ENCODE measurements at places on chromosomes 4 and X.

DNA sequence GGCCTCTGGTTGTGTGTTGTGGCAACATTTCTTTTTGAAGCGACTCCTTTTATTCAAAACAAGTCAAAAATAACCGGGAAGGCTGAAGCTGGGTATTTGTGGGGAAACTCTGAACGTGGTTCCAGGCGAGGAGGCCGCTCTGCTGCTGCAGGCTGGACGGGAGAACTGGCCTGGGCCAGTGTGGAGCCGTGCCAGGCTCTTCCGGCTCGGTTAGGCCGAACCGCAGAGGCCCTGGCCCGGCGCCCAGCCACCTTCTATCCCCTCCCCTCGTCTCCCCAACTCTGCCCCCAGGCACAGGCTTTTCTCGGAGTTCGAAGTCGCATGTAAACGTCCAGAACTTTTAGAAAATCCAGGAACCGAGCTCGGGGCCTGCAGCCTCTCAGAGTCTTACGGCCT lies 2.4 kb upstream of the BCOR start:
- DNase-seq: no peak

DNA sequence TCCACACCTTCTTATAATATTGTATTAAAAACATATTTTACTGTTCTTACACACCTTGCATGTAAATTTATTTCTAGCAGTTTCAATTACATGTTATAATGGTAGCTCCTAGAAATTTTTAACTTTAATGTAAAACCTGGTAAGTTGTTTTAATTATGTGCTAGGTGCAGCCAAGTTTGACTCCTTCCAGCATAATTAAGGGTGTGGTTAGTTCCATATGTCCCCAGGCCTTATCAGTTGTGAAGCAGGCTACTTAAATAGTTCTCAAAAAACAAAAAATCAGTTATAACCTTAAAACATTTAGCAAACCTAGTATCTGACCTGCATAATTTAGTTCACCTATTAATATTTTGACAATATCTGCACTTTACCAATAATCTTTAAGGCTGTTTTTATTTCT lies 26.9 kb upstream of the PASD1 start:
- DNase-seq: no peak

DNA sequence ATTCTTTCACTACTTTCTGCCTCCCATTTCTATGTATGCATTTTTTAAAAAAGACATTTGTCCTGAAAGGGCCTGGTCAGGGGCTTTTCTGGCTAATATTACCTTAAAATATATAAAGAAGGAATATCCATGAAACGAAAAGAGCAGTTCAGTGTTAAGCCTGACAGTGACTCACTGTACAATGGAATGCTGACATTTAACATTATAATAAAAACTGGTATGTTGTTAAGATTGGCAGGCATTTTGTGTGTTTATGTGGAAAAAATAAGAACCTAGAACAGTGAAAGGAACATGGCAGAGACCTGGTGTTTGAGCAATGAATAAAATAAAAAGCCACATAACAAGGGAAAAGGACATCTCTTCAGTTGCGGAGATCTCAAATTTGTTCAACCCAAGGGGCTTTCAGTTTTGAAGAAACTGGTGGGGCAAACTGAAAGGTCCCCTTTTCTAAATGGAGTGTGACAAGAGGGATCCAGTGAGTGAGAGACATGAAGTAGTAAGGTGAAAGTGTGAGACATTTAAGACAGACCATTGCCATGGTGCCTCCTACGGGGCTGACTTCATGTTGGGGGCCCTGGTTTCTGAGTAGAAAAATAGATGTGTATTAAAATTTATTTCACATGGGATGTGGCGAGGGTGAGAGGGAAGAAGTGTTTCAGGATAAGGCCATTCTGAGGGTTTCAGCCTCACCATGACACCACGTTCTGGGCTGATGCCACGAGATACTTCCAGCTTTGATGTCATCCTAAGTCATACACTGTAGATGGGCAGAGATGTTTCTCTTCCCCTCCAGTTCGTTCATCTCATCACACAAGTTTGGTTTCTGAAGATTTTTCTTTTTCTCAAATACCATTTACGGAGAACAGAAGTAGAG lies 324.9 kb downstream of the PPP3CA start:
- DNase-seq: no peak

DNA sequence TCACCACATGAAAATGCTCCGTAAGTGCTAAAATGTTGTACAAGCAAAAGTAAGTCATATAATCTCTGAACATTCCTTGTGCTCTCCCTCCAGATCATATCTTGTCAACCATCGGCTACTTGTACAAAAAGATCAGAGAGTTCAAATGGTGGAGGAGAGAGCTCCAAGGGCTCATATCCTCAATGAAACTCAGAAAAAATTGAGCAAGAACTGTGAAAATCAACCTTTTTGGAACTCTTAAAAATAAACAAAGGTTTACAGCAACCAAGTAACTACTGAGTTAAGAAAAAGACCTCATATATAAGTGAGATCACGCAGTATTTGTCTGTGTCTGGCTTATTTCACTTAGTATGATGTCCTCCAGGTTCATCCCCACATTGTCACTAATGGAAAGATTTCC lies 63.2 kb downstream of the TEX13C start:
- DNase-seq: no peak

DNA sequence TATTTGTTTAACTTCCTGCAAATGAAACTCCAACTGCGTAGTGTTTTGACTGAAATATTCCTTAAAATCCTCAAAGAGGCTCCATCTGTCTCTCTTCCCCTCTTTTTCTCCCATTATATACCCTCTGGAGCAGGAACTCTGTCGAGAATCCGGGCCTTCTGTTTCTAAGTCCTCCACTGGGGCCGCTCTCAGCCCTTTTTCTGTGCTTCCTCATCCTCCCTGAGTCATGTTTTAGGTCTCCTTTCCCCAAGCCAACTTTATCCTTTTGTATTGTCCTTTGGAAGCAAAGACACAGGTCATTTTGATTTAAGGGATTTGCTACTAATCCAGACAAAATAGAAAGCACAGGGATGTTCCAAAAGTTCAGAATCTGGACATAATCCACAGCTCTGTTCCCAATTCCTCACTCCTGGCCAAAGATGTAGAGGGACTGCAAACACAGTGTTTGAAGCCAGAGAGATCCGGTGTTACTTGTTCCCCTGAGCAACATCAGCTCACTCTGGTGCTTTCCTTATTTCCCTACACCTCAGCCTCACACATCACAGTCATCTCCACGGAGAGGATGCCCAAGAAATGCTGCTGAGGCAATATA lies 131.0 kb upstream of the KLF3 start:
- no peak for DNase-seq

- DNase-seq: no peak
Measured at GRCh38 chr4:8026453-8026852, 86.8 kb upstream of the AFAP1 start.

GRCh38 chr4:141849778-141850177 lies 213.4 kb downstream of the IL15 start:
- no peak for DNase-seq

- DNase-seq: no peak
Measured at GRCh38 chr4:45477311-45477733, 646.5 kb downstream of the GABRG1 start.

- no peak for DNase-seq
Measured at GRCh38 chr4:113785781-113786180, 24.2 kb upstream of the CAMK2D start.

DNA sequence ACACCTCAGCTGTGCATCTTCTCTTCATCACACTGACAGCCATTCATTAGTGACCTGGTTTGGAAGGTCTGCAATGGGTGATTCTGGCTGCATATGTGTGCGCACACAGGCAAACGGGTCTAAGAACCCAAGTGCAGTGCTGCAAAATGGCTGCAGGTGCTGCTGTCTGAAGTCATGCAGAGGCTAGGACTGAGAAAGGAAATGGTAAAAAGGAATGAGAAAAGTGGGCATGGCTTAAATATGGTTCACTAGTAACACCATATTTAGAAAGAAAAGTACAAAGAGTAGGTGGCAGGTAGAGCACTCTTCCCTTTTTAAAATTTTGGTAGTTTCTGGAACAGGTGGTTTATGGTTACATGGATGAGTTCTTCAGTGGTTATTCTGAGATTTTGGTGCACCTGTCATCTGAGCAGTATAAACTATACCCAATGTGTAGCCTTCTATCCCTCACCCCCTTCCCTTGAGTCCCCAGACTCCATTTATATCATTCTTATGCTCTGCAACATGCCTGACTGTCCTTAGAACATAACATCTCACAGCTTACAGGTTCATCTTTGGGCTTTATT lies 78.4 kb downstream of the CCNG2 start:
- DNase-seq: no peak

- no peak for DNase-seq
Measured at GRCh38 chrX:2828959-2829411, 255 bp downstream of the GYG2 start.

DNA sequence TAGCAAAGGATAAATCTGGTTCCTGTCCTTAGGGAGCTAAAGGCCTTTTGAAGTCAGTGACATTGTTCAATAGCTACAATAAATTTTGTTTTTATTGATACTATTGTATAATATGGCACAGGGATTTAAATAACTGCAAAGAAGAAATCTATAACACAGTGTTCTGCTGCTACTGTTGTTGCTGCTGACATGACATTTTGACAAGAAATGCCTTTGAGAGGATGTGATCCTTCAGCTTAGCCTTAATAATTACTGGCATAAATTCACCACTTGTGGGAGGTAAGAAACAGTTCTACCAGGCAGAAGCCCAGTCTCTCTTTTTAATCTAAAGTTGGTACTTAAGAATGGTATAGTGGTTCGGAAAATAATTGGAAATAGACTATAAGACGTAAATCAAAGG lies 4.1 kb downstream of the SULT1E1 start:
- DNase-seq: no peak

- DNase-seq: no peak
Measured at GRCh38 chrX:1167466-1167865, 45.0 kb downstream of the CRLF2 start.

DNA sequence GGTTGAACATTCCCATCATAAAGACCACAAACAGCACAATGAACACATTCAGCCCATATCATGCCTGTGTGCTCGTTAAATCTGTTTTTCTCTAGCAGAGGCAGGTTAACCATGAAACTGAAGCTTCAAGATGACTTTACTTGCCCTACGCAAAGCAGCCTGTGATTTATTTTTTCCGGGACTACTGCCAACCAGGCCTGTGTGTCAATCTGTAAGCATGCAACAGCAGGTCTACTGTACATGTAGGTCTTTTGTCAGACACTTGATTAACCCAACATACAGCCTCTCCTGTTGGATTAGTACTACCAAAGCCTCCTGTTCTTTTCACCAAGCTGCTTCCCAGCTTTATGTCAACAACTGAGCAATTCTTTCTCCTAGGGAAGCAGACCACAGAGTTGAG lies 85.5 kb upstream of the ACSL1 start:
- DNase-seq: no peak

DNA sequence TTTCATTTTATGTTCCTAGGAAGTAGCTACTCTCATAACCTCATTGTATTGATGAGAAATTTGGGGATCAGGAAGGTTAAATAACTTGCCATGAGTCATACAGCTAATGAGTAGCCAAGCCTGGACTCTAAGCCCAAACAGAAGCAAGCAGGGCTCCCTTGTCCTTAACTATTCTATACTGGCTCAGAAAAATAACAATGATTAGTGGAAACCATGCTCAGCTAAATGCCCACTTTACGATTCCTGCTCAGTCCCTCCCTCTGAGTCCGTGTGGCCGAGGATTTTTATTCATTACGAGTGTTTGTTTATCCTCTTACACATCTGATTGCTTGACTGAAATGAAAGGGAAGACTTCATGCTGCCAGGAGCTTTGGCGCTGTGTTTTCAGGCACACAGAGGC lies 100.9 kb downstream of the SLC34A2 start:
- no peak for DNase-seq

DNA sequence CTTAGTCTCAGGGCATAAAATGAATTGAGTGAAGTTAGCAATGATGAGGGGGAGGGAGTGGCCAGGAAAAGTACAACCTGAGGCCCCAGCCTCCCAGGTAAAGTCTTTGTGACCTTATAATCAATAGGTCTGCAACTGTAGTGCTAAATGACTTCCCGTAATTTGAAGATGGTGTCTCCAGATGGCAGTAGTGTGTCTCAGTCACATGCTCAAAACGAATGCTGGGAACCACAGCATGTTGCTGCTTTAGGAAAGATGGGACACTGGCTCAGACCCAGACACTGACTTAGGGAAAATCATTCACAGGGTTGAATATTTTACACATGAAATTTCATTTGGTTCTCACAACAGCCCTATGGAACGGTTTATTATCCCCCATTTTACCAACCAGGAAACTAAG lies 10.3 kb downstream of the SRPX2 start:
- DNase-seq: no peak

- no peak for DNase-seq
Measured at GRCh38 chr4:138560448-138560847, 318.3 kb upstream of the SLC7A11 start.

DNA sequence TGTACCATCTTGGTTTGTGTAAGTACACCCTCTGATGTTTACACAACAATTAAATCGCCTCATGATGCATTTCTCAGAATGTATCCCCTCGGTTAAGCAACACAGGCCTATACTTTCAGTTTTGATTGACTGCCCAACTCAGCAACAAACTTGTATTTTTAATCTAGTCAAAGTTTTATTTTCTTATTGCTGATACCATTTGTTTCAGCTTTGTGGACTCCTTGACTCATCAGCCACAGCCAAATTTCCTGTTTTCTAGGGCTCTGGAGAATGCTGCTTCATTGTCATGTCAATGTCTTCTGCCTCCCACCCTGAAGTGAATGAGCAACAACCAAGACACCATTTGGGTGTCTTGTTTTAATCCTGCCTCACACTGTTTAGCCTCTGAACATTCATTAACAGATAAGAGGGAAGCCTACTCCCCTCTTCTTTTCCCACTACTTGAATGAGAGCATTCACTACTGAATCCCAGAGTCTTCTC lies 14.0 kb downstream of the BBS12 start:
- DNase-seq: no peak

DNA sequence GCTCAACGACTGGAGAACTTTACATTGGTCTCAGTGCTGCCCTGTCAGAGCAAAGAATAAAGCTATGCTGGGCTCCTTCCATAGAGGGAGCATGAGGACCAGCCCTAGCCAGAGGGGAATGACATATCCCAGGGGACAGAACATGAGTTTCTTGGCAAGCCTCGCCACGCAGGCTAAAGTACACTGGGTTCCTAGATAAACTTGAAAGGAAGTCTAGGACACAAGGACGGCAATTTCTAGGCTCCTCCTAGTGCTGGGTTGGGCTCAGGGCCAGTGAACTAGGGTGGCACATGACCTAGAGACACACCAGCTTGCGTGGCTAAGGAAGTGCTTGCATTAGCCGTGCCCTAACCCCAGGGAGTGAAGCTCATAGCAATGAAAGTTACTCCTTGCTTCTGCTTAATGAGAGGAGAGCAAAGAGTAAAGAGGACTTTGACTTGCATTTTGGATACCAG lies 141.0 kb downstream of the MAB21L2 start:
- DNase-seq: peak; percentile 21

DNA sequence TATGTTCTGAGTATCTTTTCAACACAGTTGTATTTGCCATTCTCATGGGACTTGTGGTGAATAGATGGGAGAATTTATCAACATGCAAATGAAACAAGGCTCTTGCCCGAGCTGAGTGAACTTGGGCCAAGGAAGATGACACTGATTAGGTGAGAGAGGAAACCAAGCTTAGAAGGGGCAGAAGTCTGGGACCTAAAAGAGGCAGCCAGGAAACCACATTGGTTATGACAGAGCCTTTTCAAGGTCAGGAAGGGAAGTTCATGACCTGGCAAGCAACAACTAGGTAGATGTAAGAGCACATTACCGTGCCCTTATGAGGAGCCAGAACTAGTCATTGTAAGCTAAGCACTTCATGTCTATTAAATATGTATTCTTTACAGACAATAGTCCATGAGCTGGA lies 590.3 kb downstream of the PACRGL start:
- DNase-seq: no peak

All from hepatic stellate cell (primary cell).